ENCODE measurements at places on chromosomes 2 and 18.

DNA sequence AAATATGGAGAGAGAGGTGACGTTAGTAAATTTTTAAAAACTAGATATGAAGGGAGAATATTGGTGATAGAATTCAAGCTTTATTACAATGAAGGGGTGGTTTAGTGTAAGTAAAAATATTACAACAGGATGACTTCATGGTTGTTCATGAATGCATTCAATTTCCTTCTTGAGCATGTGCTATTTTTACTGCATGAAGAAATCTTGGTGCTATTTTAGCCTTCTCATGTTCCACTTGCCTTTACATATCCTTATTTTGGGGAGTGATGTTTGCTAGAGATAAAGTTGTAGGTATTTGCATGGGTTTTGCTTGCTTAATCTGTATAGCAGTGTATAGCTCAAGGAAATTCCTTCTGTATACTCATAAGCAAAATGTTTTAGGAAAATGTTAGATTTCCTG is 195.0 kb upstream of the MMADHC start:
- DNase-seq = no peak

- DNase-seq = no peak
These were observed 22.8 kb upstream of the MYO3B start for GRCh38 chr2:170155022-170155722.

DNA sequence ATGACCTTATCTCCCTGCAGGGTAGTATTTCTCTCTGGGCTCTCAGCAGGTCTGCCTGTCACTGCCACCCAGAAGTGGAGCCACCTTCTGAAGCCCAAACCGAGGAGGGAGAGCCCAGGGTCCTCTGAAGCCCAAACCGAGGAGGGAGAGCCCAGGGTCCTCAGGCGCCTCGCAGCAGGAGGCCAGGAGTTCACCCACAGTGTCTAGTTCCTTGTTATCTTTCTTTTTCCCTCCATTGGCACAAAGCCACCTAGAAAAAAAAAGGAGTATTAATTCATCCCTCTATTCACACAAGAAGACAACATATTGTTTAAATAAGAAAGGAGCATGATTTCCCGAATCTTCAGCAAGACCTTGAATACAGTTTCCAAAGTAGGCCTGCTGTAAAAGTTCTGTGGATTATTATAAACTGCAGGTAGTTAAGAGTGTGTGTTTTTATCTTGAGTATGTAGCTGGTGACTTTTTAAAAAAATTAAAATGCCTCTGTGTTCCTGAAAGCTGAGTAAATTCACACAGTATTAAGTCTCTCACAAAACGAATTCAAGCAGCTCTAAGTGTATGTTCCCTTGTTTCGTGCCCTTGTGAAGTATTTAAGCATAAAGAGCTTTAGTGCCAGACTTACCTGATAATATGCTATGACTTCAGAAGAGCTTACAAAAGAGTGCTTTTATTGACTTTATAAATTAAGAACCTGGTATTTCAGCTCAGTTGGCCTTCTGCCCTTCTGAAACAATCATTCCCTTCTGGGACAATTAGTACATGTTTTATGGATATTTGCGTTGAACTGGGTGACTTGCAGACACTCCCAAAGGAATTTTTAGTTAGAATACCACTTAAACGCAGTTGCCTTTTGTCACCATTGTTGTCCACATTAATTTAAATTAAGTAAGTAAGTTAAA is 11.7 kb upstream of the GRHL1 start:
- DNase-seq = no peak

- DNase-seq = no peak
These were observed 17.2 kb downstream of the NRXN1 start for GRCh38 chr2:51014759-51015158.

- no peak for DNase-seq
These were observed 154.2 kb upstream of the CCDC195 start for GRCh38 chr2:224870341-224870740.

DNA sequence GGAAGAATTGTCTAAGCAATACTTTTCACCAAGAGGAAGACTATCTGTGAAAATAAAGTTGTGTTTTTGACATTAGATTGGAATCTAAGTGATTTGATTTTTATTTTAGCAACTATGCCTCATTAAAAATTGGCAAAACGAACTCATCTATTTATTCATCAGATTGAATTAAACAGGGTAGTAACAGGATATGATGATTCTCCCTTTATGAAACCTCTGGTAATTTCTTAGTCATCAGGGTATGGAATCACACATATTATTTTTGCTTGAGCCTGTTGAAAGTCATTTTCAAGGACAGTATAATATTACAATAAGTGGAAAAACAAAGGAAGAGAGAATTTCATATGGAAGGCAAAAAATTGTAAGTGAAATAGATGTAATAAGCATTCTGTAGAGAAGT is 22.0 kb downstream of the ZNF804A start:
- DNase-seq = no peak

GRCh38 chr2:108492364-108492763 is 41.9 kb upstream of the LIMS1 start:
- no peak for DNase-seq

DNA sequence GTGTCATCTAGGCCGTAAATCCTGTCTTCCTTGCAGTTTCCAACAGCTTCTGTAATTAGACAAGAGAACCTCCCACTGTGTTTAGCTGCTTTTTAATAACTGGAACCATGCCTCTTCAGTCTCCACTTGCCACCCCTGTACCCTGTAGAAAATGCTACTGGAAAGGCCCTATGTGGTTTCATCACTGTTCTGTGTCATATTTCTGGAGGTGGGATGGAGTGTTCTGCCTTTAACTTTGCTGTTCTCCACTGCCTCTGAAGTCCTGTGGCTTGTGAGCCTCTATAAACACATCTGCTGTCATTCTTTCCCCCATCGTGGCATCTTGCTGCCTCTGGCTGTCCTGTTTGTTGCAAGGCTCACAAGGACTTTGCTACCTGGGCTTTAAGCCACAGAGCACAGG is 17.9 kb downstream of the MGAT5 start:
- DNase-seq = no peak

GRCh38 chr18:35019933-35020332 is 21.3 kb upstream of the MAPRE2 start:
- DNase-seq = no peak

GRCh38 chr2:5287558-5288334 is 404.4 kb upstream of the SOX11 start:
- DNase-seq = no peak

- DNase-seq = no peak
These were observed 116.6 kb downstream of the LIPG start for GRCh38 chr18:49678440-49678839.

- peak; percentile 72 for DNase-seq
These were observed 431.4 kb upstream of the TNP1 start for GRCh38 chr2:217291259-217291658.

GRCh38 chr18:8049147-8049546 is 482.0 kb downstream of the PTPRM start:
- no peak for DNase-seq

DNA sequence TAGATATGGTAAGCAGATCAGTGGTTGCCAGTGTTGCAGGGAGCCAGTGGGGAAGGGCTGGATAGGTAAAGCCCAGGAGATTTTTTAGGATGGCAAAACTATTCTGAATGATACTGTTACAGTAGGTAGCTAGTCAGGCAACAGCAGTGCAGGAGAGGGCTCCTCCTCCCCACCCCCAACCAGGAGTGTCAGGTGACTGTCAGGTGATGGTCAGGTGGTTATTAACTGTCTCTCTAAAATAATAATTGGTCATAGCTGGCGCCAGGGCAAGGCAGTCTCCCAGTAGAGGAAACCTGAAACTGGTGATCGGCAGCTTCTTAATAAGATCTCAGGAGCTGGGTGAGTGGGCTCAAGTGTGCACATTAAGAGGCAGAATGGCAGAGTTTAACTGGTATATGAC is 201.6 kb upstream of the PARD3B start:
- DNase-seq = peak; percentile 43

GRCh38 chr2:238557431-238557830 is 130.7 kb downstream of the ASB1 start:
- DNase-seq = no peak

- no peak for DNase-seq
These were observed 68.3 kb downstream of the ICOS start for GRCh38 chr2:204004912-204005311.

DNA sequence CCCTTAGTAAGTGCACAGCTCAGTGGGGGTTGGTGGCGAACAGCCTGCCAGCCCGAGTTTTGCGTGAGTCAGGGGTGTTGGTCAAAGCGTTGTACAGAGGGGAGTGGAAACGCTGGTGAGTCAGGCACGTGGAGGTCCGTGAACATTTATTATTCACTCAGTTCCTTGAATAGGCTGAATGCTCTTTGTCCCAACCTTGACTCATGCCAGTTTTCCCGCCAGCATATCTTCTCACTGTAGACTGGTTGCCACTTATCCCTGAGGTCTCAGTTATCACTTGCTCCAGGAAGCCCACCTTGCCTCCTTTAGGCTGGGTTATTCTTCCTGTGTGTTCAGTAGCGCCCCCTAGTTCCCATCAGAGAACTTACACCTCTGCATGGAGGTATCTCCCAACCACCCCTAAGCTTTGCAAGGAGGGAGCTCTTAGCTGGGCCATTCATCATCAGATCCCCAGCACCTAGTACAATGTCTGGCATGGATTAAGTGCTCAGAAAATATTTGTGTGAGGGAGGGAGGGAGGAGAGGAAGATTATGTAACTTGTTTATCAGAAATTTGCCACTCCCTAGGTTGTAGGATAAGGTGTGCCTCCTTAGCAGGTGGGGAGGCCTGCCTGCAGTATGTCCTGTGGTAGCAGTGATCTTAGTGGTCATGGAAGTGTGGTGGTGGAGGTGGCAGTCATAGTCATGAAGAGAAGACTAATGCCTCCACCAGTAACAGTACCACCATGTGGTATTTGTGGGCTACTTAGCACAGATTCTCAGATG is 72.1 kb downstream of the CABLES1 start:
- DNase-seq = no peak

DNA sequence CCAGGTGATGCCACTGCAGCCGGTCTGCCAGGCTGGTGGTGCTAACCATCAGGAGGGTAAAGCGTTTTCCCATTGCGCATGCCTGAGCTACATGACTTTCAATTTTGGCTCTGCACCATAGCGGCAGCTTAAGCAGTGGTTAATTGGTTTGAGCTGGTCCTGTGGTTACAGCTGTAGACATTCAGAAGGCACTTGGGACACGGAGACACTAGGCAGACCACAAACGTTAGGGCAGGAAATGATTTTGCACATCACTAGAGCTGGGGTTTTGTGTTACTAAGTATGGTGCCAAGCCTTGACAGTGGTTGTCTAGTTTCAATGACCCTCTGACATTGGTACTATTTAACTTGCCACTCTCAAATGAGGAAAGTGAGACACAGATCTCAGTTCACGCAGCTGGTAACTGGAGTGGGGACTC is 28.9 kb upstream of the CNOT11 start:
- DNase-seq = no peak

DNA sequence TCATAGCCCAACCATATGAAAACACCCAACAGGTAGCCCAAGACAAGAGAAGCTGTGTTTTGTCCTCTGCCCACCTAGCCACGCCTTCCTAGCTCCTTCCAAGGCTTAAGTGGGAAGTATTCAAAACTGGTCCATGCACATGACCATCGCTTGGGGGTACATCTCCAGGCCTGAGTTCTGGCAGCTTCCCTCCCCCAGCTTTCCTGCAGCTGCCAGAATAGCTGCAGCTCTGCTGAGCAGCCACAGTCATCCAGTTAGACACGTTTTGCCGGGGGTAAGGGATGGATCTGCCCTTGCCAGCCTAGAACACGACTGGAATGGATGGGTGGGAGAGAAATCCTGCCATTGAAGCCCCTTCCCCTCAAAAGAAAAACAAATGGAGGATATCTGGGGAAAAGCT is 166.8 kb downstream of the NRP2 start:
- no peak for DNase-seq

- no peak for DNase-seq
These were observed 46.3 kb downstream of the COPS8 start for GRCh38 chr2:237131749-237132533.

DNA sequence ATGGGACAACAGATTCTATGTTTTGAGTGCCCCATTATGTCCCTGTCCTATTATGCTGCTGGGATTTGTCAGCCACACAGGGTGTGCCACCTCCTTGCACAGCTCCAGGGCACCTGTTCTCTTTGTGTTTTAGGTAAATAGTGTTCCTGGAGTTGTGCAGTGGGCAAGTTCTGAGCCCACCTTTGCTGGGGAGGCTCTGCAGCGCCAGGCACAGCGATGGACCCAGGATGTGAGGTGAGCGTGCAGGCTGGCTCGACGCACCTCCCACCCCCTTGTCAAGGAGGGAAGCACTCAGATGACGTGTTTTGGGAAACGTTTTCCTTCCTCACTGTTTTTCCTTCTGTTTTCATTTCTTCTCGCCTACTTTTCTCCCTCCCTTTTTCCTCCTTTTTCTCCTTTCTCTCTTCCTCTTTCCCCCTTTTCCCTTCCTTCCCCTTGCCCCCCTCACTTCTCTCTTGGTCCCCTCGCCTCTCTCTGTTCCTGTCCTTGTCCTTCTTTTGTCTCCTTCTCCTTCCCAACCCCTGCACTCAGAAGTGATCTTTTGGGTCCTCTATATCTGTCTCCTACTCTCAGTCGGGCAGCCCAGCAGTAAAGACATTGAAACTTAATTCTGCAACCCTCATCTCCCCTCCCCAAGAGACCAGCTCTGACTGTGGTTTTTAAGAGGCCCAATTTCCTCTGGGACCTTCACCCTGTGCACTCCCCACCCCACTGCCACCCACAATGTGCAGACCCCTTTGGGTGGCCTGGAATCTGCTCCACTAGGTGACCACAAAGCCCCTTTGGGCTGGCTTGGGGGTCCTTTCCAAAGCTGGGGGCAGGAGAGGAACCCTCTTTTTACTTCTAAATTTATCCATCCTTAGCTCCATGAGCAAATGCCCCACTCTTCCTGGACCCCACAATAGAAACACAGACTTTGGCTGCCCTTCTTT is 104.0 kb downstream of the MCFD2 start:
- no peak for DNase-seq

DNA sequence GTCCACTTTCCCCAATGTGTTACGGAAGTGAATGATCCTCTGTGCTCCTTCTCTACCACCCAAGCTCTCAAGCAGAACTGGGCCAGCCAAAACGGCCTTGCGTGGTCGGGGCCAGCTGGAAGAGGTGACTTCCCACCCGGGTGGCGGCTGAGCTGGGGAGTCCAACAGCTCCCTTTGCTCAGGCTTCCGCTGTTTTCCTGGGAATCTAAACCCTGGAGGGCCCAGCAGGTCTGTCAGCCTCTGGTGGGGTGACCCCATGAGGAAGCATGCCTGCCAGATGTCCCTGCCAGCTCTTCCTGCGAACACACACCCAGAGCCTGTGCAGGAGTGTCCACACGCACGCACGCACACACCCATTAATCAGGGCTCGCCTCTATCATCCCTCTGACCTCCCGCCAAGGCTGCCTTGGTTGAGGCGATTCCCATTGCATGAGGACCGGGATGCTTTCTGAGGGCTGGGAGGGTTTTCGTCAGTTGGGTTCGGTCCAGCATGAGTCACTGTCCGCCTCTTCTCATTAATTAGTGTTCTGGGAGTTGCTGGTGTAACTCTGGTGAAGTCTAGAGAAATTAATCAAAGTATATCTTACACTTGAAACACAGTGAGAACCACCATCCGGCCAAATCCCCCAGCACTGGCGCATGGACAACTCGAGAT is 90.6 kb downstream of the TWIST2 start:
- no peak for DNase-seq

All from NCI-H510A (cell line).